ENCODE measurements at places on chromosomes 6 and 20.

DNA sequence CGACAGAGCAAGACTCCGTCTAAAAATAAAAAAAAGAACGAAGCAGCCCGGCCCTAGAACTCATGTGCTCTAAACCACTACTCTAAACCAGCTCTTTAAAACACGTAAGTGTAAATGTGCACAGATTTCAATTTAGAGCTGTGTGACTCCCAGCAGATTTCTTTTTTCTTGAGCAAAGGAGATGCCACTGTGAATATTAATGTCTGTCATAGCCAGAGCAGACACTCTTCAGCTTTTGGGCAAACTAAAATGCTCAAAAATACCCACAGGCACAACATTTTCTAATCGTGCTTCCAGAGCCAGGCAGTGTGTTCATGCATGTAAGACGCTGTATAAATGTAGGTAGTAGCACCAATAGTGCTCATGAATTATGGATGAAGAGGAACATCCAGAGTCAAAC, 218.9 kb upstream of the PLCB4 start:
- no peak for DNase-seq

GRCh38 chr20:1177680-1178079, 7.1 kb downstream of the TMEM74B start:
- no peak for DNase-seq

DNA sequence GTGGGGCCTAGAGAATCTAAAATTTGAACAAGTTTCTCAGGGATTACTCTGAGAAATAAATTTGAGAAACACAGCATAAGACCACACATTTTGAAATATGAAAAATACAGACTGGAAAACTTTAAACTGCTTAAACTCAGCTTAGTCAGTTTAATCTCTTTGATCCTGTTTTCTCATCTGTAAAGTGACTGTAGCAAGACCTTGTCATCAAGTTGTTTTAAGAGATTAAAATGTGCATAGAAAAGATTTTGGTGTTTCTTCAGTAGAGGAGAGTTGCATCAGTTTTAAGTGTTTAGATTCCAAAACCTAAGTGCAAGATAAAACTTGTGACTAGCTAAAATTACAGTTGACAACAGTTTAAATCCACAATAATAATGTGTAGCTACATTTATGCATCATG, 8.1 kb upstream of the BCKDHB start:
- DNase-seq: no peak

GRCh38 chr6:158174024-158174423, 5.9 kb downstream of the GTF2H5 start:
- no peak for DNase-seq

GRCh38 chr6:57064809-57065208, 18.3 kb downstream of the KIAA1586 start:
- DNase-seq: no peak

DNA sequence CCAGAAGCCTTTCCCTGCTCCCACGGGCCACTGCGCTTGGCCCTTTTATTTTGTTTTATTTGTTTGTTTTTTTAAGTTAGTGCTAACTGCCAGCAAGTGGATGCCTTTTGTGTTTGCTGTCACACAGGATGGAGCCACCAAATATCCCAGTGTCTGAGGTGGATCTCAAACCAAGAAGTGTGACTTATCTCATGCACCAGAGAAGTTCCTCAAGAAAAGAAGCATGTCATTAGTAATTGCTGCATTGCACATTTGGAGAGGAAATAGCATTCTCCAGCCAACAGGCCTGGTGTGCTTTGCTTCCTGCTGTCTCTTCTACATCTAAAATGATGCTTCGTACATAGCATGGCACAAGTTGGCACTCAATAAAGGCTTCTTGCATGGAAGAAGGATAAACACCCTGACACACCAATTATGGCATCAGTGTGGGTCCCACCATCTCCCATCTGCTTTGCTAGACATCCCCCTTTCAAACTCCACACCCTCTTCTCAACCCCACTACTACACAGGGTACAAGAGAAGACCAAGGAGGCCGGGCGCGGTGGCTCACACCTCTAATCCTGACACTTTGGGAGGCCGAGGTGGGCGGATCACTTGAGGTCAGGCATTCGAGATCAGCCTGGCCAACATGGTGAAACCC, 1.9 kb upstream of the ATP9A start:
- DNase-seq: no peak

GRCh38 chr6:90681863-90682262, 95.0 kb upstream of the MAP3K7 start:
- DNase-seq: no peak

GRCh38 chr6:121694801-121695251, 259.4 kb downstream of the GJA1 start:
- DNase-seq: no peak

DNA sequence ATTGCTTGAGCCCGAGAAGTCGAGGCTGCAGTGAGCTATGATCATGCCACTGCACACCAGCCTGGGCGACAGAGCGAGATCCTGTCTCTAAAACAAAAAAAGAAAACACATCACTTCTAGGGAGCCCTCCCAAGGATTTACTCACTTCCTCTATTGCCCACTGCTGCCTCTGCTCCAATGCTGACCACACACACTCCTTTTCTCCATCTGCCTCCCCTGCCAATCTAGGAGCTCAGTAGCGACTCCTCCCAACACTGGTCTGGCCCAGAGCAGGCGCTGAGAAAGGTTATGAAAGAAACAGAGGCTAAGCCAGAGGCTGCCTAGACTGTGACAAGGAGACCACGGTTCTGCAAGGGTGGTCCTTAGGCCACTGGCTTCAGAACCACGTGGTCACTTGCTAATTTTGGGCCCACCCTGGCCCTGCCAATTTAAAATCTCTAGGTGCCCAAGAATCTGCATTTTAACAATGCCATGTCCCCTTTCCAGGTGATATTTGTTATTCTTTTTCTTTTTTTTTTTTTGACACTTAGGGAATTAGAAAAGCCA, 1.3 kb upstream of the E2F1 start:
- DNase-seq: peak; percentile 84

- no peak for DNase-seq
Observed at GRCh38 chr6:96051555-96051954, 35.8 kb downstream of the FUT9 start.

- DNase-seq: no peak
Observed at GRCh38 chr6:40782355-40782754, 195.2 kb upstream of the LRFN2 start.

GRCh38 chr6:3665608-3666007, 85.9 kb downstream of the PXDC1 start:
- DNase-seq: no peak

DNA sequence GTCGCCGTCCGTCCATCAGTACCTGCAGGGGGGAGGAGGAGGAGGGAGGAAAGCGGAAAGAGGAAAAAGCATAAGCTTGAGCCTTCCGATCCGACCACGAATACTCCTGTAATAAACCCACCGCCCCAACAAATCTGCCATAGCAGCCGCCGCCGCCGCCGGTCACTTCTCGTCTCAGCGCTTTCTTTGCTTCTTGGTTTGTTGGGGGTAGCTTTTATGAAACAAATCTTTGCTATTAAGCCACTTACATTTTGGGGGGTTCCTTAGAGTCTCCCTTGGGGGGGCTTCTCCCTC, 277 bp downstream of the ADGRB3 start:
- DNase-seq: no peak

DNA sequence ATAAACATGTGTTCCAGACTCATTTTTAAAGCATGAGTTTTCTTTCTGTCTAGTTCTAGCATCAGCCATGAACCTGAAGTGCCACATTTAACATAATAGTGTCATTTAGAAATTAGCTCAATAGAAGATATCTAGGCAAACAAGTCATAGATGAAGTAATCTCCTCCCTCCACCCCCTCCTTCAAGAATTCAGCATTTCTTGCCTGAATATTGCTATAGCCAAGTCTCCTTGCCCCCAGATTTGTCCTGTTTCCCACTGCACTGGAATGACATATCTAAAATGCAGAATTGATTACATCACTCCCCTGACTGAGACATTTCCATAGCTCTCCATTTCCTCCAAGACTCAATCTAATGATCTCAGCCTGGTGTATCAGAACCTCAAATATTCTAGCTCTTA, 134.9 kb upstream of the BACH2 start:
- no peak for DNase-seq

- no peak for DNase-seq
Observed at GRCh38 chr6:125797120-125797885, 6.5 kb downstream of the NCOA7 start.

DNA sequence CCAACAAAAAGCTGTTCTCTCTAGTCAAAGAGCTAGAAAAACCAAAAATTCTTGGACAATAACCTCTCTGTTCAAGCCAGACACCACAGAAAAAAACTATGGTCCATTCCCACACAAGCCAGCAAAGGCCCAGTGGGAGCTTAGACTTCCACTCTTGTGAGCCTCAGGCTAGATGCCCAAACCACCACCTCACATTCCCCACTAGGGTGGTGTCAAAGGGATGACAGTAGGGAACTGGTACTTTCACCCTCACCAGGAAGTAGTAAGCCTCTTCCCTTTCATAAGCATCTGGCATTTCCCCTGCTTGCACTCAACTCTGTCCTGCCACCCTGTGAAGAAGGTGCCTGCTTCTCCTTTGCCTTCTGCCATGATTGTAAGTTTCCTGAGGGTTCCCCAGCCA, 58.4 kb upstream of the RNF217 start:
- no peak for DNase-seq

GRCh38 chr20:62292108-62292507, 10.7 kb upstream of the ADRM1 start:
- no peak for DNase-seq

DNA sequence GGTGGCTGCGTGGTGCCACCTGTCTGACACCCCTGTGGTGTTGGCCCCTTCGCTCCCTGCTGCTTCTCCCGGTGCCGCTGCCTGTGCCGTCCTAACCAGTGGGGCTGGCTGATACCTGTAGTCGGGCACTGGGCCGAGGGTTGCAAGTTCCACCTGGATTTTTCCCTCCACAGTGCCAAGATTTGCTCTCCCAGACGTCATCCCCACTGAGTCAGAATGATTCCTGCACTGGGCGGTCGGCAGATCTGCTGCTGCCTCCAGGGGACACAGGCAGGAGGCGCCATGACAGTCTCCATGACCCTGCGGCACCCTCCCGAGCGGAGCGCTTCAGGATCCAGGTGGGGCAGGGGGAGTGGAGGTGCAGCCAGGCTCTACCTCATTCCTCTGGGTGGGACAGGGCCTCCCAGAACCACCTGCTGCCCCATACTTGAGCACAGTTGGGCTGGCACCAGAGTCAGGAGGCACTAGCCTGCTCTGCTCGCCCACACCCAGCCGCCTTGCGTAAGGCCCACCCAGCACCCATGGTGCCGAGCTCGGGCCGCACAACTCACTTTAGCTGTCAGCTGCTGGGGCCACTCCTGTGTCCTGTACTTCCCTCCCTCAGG, 60.2 kb downstream of the TCP11 start:
- DNase-seq: no peak

GRCh38 chr6:107357842-107358241, 101.5 kb downstream of the PDSS2 start:
- no peak for DNase-seq

GRCh38 chr6:132612449-132613108, 11.5 kb downstream of the TAAR2 start:
- DNase-seq: no peak

- DNase-seq: no peak
Observed at GRCh38 chr6:74891349-74891831, 314.5 kb downstream of the COL12A1 start.

- no peak for DNase-seq
Observed at GRCh38 chr6:17460862-17461261, 67.5 kb downstream of the CAP2 start.

DNA sequence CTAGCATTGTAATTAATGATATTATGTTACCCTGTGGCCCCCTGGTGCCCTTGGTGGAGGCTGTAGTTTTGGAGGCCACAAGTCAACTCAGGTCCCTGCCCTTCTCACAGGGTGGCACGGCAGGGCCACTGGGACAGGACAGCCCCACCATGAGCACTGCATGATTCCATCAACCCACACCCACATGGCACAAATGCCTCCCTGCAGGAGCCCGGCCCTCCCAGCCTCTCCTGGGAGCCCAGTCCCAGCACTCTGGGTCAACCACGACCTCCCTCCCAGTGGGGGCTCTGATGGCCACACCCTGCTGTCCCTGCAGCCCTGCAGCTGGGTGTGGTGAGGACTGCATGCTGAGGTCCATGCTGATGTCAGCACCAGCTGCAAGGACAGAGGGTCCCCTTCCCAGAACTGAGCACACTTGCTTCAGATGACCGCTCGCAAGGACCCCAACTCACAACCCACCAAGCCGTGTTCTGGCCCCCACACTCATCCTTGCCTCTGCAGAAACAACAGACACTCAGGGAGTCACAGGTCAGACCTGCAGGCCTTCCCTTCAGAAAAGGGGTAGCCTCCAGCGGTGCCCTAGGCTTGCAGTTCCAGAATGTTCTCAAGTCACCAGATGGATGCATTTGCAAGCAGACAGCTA, 15.7 kb upstream of the CST7 start:
- DNase-seq: no peak

- DNase-seq: peak; percentile 89
Observed at GRCh38 chr20:19737025-19737424, 21.0 kb upstream of the RIN2 start.

DNA sequence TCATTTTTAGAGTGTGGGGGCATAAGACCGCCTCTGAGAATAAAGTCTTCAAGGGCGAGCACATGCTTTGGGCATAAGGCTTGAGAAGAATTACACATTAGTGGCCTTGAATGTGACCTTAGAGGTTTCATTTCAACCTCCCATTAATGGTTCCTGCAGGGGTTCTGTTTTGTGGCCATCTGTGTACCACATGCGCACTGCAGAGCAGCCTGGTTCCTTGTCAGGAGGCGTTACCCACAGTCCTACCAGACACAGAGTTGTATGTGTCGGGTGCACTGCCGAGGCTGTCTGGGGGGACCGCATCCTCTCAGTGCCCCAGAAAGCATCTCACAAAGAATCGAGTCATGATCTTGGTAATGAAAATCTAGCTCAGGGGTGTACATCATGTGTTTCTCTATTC, 115.7 kb downstream of the B3GAT2 start:
- DNase-seq: no peak

- no peak for DNase-seq
Observed at GRCh38 chr20:52372169-52372568, 180.6 kb upstream of the ZFP64 start.

DNA sequence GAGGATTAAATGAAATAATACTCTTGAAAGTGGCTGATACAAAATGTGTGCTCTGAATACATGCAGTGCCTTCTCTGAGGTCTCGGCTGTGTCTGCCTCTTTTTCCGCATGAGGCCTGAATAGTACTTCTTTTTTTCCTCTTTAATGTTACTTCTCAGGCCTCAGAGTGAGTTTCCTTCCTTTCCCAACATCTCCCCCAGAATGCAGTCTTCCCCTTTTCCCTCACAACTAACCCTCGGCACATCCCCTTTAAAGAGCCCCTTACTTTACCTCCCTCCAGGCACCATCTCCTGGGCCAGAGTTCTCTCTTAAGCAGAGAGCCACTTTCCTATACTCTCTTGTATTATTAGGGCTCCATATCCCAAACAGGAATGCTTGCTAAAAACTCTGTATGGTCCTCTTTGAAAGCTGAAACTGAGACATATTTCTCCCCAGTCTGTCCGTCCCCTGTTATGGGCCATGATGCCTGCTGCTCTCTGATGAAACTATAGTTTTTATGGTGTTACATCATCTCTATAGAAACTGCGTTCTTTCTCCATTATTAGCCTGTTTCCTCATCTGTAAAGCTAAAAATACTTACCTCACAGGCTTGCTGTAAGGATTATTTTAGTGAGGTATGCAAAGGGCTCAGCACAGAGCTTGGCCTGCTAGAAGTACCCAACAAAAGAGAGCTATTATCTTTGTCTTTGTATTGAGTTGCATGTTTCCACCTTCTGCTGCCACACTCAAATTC, 2.3 kb downstream of the PLAGL2 start:
- peak; percentile 94 for DNase-seq

All from SIG-M5 (cell line).